ENCODE measurements at places on chromosomes 7 and 10.
A peak's percentile ranks its signal among the peaks of the same experiment; 100 is the strongest.

DNA sequence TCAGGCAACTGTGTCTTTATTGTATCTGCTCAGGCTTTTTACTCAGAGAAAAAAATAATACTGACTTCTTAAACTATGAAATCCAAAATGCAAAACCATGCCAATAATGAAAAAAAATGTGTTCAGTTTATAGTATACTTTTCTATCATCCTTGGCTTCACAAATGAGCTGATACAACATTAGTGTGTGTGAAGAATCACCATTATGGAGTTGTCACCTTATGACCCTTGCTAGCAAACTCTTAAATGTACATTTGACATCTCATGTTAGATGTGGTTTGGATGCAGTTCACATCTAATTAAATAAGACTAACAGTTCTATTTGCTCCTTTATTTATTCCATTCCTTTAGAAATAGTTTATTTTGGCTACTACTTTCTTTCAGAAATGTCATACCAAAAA lies 4.2 kb upstream of the OR2A2 start:
- no peak for DNase-seq

DNA sequence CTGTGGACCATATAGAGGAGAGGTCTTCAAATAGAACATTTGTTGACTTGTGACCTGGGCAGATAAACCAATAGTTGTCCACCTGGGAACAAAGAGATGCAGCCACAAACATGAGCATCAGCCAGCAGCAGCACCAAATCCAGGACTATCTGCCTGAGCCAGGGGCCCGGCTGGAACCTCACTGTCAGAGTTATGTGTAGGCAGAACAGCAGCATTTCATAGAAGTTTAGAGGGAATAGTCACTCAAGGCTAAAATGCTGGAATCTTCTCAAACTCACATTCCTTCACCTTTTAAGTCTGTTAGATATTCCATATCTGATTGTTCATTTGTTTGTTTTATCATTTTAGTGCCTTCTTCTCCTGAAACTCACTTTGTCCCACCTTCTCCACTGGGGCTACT lies 72.2 kb upstream of the IL6 start:
- no peak for DNase-seq

- no peak for DNase-seq
These were observed 88.2 kb downstream of the ZNF438 start for GRCh38 chr10:30943451-30943850.

GRCh38 chr10:11238893-11239292 lies 221.2 kb downstream of the CELF2 start:
- no peak for DNase-seq

GRCh38 chr10:116385994-116386809 lies 41.4 kb upstream of the PNLIPRP3 start:
- peak; percentile 49 for DNase-seq

- DNase-seq: no peak
These were observed 221.0 kb upstream of the FZD1 start for GRCh38 chr7:91043186-91043585.
